Stimulated activated CD4-positive, alpha-beta T cell treated with anti-CD3 and anti-CD28 coated beads, Interleukin-15, amount 100 ng/mL, for 24 hours (primary cell): ENCODE measurements at places on chromosomes 3 and 15.
A peak's percentile ranks its signal among the peaks of the same experiment; 100 is the strongest.

GRCh38 chr3:140316466-140316865 lies 361.4 kb upstream of the TRIM42 start:
- no peak for DNase-seq

DNA sequence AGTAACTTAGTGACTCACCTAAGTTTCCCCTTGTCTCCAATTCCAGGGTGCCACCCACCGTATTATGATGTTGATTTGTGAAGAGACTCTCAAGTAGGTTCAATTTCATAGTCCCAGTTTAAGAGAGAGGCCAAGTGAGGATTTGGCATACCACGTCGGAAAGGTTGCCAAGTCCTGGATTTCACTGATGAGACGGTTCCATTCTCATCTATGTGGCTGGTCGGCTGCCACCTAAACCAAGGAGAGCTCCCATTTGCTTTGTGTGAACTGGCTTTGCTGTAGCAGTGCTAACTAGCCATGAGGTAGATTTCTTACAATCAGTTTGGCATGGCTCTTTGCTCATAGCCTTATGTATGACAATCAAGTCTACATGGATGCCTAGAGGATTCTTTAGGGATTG lies 653.6 kb downstream of the NLGN1 start:
- DNase-seq: no peak

DNA sequence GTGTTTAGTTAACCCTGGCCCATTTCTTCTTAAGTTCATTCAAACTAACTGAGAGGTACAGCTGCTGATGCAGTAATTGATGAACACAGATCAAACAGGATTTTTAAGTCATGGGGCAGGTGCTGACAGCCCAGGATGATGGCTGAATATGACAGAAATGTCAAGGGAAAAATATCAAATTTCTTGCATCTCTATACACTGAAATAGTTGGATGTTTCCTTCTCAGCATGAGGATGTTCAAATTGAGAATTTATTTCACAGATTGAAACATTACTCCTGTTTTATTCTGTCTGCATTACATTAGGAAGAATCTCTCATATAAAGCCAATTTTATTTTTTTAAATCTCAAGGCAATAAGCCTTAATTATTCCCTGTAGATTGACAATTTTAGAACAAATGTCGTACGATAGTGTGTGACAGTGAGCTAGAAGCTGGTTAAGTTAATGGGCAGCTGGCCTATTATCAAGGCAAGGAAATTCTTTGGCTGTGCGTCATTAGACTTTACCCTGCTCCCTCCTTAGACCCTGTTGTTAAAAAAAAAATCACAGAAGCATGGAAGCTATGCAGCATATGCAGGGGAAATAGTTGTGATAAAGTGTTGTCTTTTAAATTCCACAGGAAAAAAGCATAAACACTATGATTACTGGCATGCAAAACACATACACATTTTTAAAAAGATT lies 183.8 kb upstream of the KCNMB2 start:
- no peak for DNase-seq

- DNase-seq: no peak
Observed at GRCh38 chr15:80727196-80727595, 32.1 kb downstream of the ABHD17C start.

GRCh38 chr3:21718161-21718765 lies 32.7 kb downstream of the ZNF385D start:
- no peak for DNase-seq

GRCh38 chr3:80334534-80334933 lies 566.7 kb upstream of the ROBO1 start:
- no peak for DNase-seq

DNA sequence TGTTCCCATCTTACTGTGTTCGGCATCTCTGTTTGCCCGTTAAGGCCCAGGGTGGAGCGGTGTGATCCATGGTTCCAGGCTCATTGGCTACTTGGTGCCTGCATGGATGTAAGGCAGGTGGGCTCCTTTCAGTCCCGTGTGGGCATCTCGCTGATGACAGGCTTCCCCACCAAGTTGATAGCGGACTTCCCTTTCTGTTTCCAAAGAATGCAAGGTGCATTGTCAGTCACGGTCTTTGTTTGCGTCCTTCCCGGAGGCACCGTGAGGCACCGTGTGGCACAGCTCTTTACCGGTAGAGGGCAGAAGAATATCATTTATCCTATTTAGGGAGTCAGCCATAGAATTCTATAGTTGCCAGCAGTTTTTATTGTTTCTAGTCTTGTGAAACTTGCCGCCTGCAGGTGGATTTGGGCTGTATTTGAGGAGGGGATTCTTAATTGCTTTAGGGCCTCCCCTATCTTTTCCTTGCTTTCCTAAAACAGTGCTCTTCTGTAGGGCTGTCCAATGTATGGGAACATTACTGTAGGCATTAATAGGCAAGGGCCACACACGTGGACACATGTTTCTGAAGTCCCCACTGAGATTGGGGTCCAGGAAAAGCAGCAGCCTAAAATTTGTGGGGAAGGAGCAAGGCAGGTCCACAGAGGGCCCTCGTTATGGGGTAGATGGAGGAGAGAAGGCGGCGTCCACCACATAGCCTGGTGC lies 244.1 kb downstream of the SLCO3A1 start:
- DNase-seq: peak; percentile 58
